ENCODE measurements at places on chromosomes 7 and 10.

- no peak for DNase-seq
Observed at GRCh38 chr7:112080978-112081377, 125.2 kb downstream of the DOCK4 start.

- DNase-seq: no peak
Observed at GRCh38 chr7:159117366-159118196, 27.1 kb downstream of the VIPR2 start.

DNA sequence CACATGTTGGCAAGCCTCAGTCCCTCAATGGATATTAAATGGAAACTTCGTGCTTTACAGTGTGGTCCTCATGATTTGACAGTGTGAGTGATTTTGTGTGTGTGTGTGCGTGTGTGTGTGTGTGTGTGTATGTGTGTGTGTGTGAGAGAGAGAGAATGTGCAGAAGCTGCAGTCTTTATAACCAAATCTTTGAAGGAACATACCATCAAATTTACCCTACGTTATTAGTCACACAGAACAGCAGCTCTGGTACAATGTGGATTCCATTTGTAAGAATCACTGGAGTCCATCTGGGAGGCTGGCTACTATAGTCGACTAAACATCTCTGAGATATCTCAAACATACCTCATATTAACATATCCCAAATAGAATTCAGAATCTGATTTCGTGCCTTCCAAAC lies 928.0 kb upstream of the POT1 start:
- no peak for DNase-seq

GRCh38 chr7:24343614-24344013 lies 59.6 kb downstream of the NPY start:
- no peak for DNase-seq

DNA sequence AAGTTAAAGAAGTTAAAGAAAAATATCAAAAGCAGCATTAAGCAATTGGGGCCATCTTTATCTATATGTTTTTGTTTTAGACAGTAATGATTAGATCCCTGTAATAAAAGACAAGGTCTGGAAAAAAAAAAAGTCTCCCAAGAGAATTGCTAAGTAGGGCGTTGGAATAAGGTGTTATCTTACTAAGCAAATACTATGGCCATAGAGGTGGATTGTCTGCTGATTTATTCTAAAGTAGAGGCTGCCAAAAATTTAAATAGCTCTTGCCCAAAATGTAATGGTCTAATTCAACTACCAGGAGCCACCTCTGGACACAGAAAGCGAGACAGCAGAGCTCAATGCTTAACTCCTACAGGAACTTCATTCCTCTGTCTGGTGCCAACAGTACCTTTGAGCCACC lies 71.6 kb downstream of the HERPUD2 start:
- DNase-seq: no peak

DNA sequence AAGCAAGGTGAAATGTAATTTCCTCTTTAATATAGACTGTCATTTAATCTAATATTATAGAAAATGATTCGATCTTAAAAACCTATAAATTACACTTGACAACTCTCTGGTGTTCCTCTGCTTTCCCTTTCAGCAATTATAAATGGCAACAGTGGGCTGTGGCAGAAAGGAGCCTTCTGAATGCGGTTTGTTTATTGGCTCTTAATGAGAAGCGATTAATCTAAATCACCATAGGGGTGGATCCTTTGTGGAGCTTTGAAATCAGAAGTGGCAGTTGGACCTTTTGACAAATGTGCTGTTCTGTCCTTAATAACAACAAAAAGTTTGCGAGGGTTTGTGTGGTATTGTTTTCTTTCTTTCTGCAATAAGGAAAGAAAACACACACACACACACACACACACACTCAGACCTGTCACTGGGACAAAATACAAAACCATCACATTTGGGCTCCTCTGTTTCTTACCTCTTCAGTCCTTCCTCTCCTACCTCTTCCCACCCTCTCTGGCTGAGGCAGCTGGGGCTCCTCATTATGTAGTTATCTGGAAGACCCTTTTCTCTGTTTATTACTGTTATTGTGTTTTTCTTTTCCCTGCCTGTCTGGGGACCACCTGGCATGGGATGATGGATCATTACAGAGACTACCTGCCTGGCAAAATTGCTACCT lies 316.2 kb downstream of the SORCS3 start:
- no peak for DNase-seq

- DNase-seq: no peak
Observed at GRCh38 chr7:48458701-48459524, 287.7 kb downstream of the ABCA13 start.

DNA sequence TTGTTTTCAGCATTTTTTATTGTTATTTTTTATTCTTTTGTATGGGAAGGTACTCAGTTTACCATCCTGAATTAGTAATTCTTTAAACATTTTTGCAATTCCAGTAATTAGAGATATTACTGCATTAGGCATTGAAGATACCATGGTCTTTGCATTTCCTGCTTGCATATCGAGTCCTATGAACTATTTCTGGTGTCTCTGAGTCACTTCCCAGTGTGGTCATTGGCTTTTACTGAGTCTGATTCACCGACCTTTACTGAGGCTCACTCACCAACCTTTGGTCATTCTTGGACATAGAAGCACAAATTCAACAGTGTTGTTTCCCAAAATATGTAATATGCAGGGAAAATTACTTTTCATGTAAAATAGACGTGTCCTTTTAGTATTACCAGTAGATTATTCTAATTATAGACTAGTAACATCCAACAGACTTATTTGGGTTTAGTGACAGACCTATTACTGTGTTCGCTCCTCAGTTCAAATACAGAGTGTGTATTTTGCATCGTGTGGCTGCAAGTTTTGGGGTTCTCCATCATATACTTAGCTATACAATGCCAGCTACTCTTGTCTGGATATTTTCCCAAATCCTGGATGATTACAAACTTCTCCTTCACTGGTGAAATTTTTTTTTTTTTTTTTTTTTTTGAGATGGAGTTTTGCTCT lies 180.7 kb upstream of the PRSS1 start:
- DNase-seq: no peak

- no peak for DNase-seq
Observed at GRCh38 chr7:37336259-37336658, 112.4 kb downstream of the ELMO1 start.

GRCh38 chr10:35089611-35090161 lies 455 bp downstream of the CUL2 start:
- peak; percentile 65 for DNase-seq

- DNase-seq: no peak
Observed at GRCh38 chr7:30815951-30816644, 44.9 kb downstream of the MINDY4 start.

GRCh38 chr7:158563051-158563450 lies 24.6 kb downstream of the PTPRN2 start:
- DNase-seq: no peak

- DNase-seq: no peak
Observed at GRCh38 chr10:70954381-70955176, 66.2 kb upstream of the PCBD1 start.

DNA sequence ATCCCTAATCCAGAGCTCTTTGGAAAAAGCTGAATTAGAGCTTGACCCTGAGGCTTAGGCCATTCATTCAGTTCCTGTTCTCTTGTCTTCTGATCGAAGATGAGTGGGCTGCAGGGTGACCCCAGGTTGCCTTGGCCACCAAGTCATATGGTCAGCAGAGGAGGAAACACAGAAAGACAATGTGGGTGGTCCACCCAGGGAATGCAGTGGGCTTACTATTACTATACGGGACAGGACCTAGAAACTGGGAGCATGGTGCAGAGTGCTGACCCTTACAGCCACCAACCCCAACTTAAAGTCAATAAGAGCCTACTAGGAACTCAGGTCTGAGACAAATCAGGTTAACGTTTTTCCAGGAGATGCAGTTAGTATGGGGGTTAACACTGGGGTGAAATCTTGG lies 200.5 kb downstream of the HERPUD2 start:
- DNase-seq: no peak

GRCh38 chr7:50314836-50315592 lies 10.5 kb downstream of the IKZF1 start:
- DNase-seq: peak; percentile 49

Measured in erythroblast (primary cell).